GM12891 (cell line): ENCODE measurements at places on chromosomes 7 and 10.

- DNase-seq, result no peak
Observed at GRCh38 chr10:67705921-67706320, 9.9 kb upstream of the CTNNA3 start.

GRCh38 chr10:31186225-31187000, 132.6 kb upstream of the ZEB1 start:
- no peak for DNase-seq

DNA sequence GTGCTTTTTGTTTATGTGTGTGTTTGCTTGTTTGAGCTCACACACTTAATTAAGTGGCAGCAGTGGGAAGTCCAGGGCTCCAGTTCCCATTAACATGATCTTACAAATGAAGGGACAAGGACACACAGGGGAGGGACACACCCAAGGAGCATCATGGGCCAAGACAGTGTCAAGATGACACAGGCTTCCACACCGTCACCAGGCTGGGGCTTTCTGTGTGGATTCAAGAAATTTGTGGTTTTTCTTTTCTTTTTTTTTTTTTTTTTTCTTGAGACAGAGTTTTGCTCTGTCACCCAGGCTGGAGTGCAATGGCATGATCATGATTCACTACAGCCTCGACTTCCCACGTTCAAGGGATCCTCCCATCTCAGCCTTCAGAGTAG, 173.6 kb downstream of the KIAA1217 start:
- DNase-seq, result no peak

DNA sequence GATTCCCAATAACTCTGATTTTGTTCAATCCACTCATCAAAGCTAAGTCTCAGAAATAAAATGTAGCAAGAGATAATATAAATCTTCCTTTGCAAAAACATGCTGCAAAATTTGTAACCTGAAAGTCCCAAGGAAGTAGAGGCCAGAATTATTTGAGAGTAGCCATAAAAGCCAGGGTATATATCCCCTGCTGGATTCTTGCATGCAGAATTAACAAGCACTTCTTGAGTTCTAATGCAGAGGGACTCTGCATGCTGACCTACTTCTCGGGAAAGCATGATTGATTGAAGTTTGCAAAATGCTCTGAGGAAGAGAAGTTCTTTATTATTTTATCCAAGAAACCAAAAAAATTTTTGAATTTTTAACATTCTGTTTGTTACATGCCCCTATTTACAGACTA, 121.6 kb downstream of the THSD7A start:
- DNase-seq, result no peak

DNA sequence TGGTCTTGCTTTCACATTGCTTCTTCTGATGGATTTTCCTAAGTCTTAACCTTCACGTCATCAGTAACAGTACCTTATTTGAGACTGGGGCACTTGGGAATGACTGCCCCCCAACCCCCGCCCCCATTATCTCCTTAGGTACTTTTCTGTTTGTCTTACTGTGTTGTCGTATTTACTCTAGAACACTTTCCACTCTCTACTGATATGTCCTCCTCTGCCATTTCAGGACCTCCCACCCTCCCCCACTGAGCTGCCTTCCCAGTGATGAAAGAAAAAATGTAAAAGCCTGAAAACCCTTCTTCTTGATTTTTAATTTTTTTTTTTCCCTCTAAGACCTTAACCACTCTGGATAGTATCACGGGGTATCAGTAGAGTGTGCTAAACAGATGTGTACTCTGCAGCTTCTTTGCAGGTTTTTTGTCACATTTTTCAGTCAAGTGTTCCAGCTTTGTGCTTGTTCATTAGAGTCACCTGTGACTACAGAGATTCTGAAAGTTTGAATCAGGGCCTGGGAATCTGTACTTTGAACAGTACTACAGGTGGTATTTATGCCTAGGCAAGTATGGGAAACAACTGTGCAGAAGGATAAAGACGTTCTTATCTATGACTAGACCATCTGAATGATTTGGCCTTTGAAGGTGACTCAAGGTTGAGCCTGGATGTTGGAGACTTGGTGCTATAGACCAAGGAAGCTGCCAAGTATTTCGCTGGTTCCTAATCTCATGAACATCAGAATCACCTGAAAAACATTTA, 8.3 kb downstream of the CALU start:
- DNase-seq, result no peak

DNA sequence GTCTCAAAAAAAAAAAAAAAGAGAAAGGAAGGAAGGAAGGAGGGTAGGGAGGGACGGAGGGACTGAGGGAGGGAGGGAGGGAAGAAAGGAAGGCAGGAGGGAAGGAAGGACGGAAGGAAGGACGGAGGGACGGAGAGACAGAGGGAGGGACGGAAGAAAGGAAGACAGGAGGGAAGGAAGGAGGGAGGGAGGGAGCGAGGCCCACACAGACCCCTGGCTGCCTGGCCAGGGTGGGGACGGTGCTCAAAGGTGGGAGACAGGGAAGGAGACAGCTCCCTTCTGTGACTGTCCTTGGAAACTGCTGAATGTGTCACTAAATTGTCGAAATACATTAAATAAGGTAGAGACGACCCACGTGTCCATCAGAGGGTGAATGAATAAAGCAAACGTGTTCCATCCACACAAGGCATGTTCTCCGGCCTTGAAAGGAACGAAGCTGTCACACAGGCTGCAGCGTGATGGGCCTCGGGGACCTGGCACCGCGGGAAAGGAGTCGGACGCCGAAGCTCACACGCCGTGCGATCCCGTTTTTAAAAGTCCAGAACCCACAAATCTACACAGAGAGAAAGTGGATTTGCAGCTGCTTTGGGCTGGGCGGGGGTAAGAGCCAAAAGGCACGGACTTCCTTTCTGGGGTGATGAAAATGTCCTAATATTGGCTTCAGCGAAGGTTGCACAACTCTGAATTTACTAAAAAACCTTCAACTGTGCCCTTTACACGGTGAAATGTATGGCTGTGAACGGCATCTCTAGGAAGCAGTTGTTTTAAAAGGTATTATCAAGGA, 23.3 kb downstream of the ADAP1 start:
- no peak for DNase-seq
